ENCODE measurements at places on chromosomes 5 and 9.

- no peaks in the 10 kb centered on the region for H3K4me1 ChIP-seq
- H3K27me3 ChIP-seq: no peaks in the 10 kb centered on the region
- H3K36me3 ChIP-seq: no peaks in the 10 kb centered on the region
- H3K27ac ChIP-seq: no peak overlapping the region
- no peak overlapping the region for H3K4me3 ChIP-seq
- no peak for DNase-seq
Observed at GRCh38 chr5:16291474-16291873, 111.9 kb upstream of the MARCHF11 start.

GRCh38 chr5:133738271-133738670 is 125.9 kb upstream of the FSTL4 start:
- no peaks in the 10 kb centered on the region for H3K4me1 ChIP-seq
- H3K27ac ChIP-seq: no peak overlapping the region
- H3K36me3 ChIP-seq: no peaks in the 10 kb centered on the region
- DNase-seq: no peak
- H3K4me3 ChIP-seq: no peak overlapping the region

GRCh38 chr5:154309371-154309745 is 118.8 kb downstream of the GALNT10 start:
- no peak overlapping the region for H3K27ac ChIP-seq
- H3K4me3 ChIP-seq: no peak overlapping the region
- no peaks in the 10 kb centered on the region for H3K4me1 ChIP-seq
- no peaks in the 10 kb centered on the region for H3K27me3 ChIP-seq

DNA sequence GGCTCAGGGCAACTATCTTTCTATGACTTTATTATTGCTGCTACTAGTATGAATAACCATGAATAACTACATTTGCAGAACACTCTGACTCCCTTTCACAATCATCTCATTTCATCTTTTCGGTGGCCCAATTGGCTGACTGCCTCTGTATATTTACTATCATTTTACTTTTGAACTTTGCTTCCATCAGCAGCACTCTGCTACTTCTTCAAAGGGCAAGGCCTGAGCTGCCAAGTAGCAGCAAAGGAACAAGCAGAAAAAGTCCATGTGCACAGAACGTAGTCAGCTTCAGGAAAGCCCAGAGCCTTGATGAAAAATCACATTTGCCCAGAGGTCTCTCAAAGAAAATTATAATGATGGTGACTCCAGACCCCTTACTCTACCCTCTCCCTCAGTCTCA is 214.5 kb upstream of the PUM3 start:
- H3K27ac ChIP-seq: no peak overlapping the region
- no peak for DNase-seq
- no peak overlapping the region for H3K4me3 ChIP-seq
- H3K27me3 ChIP-seq: no peaks in the 10 kb centered on the region
- H3K36me3 ChIP-seq: no peaks in the 10 kb centered on the region
- no peaks in the 10 kb centered on the region for H3K4me1 ChIP-seq

GRCh38 chr5:126938466-126938865 is 91.9 kb downstream of the MARCHF3 start:
- no peaks in the 10 kb centered on the region for H3K36me3 ChIP-seq
- H3K27ac ChIP-seq: no peak overlapping the region
- no peak overlapping the region for H3K4me3 ChIP-seq
- H3K27me3 ChIP-seq: no peaks in the 10 kb centered on the region
- DNase-seq: no peak
- no peaks in the 10 kb centered on the region for H3K4me1 ChIP-seq

- H3K27ac ChIP-seq: no peak overlapping the region
- no peaks in the 10 kb centered on the region for H3K27me3 ChIP-seq
- DNase-seq: no peak
- H3K4me3 ChIP-seq: no peak overlapping the region
Observed at GRCh38 chr5:128216860-128217531, 133.4 kb downstream of the SLC12A2 start.

DNA sequence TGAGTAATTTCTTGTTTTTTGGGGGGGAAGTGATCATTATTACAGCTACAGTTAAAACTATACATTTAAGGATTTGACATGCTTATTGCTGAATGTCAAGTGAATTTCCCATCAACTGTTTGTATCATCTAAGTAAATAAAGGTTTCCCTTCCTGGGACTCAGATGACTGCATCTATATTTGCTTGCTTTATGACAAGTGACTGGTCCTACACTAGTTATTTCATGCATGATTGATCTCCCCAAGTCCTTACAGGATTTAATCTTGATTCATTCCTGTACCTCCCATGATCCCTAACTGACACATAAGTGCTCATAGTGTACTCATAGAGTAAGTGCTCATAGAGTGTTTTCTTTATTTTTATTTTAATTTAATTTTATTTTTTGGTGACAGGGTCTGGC is 2.8 kb downstream of the TXNDC8 start:
- H3K27me3 ChIP-seq: no peaks in the 10 kb centered on the region
- H3K4me3 ChIP-seq: no peak overlapping the region
- no peaks in the 10 kb centered on the region for H3K36me3 ChIP-seq

DNA sequence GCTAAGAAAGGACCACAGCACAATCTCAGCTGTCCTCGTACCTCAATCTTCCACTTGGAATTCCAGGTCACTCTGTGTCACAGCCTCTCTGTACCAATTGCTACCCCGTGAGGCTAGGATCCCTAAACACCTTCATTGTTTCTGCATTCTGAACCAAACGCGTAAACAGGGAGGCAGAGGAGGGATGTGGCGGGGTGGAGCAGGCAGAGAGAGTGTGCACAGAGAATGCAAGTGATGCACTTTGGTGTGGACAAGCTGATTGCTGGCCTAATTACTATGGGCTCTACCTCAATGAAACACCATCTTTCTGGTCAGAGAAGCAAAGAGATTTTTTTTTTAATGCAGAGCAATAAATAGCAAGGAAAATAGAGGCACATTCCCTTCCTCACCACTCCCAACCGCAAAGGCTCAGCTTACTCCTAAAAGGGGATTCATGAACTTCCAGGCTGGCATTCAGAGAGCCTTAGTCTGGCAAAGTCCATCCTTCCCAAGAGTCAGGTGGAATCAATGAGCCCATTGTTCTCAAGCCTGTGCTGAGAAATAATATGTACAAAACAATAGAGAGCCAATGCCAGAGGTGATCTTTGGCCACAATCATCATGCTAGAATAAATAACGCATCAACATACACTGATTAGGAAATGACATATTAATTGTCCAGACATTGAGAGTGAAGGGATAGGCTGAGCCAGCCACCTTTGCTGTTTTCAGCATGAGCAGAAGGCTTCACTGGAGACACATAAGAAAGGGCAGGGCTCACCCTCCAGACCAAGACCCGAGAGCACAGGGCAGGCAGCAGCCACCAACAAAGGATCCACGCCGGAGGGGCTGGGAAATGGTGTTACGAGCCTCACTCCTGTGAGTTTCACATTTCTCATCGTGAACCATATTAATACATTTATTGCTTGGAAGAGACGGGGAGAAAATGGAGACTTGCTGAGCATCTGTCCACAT is 278.8 kb downstream of the ENC1 start:
- H3K4me1 ChIP-seq: no peaks in the 10 kb centered on the region
- no peaks in the 10 kb centered on the region for H3K36me3 ChIP-seq
- H3K27ac ChIP-seq: no peak overlapping the region
- H3K4me3 ChIP-seq: no peak overlapping the region
- H3K27me3 ChIP-seq: no peaks in the 10 kb centered on the region

GRCh38 chr5:132498152-132498551 is 7.6 kb upstream of the IRF1 start:
- no peaks in the 10 kb centered on the region for H3K27me3 ChIP-seq
- H3K36me3 ChIP-seq: no peaks in the 10 kb centered on the region
- peak; percentile 38 for DNase-seq
- H3K27ac ChIP-seq: no peak overlapping the region
- H3K4me1 ChIP-seq: peaks cover 10% of the 10 kb centered on the region
- H3K4me3 ChIP-seq: no peak overlapping the region

- H3K4me3 ChIP-seq: no peak overlapping the region
- H3K27ac ChIP-seq: no peak overlapping the region
- DNase-seq: no peak
- H3K36me3 ChIP-seq: no peaks in the 10 kb centered on the region
- H3K4me1 ChIP-seq: no peaks in the 10 kb centered on the region
- no peaks in the 10 kb centered on the region for H3K27me3 ChIP-seq
Observed at GRCh38 chr5:101782352-101783103, 513.6 kb downstream of the SLCO4C1 start.

GRCh38 chr5:1914471-1914870 is 31.7 kb upstream of the IRX4 start:
- H3K36me3 ChIP-seq: no peaks in the 10 kb centered on the region
- no peak for DNase-seq
- H3K4me3 ChIP-seq: no peak overlapping the region
- H3K27me3 ChIP-seq: no peaks in the 10 kb centered on the region
- H3K27ac ChIP-seq: no peak overlapping the region
- no peaks in the 10 kb centered on the region for H3K4me1 ChIP-seq

- DNase-seq: no peak
- H3K36me3 ChIP-seq: no peaks in the 10 kb centered on the region
- no peaks in the 10 kb centered on the region for H3K4me1 ChIP-seq
- no peaks in the 10 kb centered on the region for H3K27me3 ChIP-seq
Observed at GRCh38 chr5:43152946-43153345, 32.2 kb downstream of the ZNF131 start.

DNA sequence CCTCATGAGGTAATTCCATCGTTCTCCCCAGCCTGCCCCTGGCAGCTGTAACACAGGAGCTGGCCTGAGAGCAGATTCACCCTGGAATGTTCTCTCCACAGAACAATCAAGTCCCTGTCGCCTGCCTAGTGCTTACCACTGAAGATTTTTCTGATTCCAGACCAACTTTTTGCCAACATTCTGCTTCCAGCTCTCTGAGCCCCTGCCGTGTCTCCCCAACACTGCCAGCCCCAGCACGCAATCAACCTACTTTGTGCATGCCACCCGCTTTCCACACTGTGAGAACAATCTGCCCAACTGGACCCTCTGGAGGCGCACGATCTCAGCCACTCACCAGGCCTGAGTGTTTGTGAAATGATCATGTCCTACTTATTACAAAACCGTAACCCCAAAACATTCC is 62.6 kb downstream of the PSMB7 start:
- no peak overlapping the region for H3K27ac ChIP-seq
- H3K36me3 ChIP-seq: peaks cover 40% of the 10 kb centered on the region
- no peaks in the 10 kb centered on the region for H3K4me1 ChIP-seq
- no peak for DNase-seq
- no peak overlapping the region for H3K4me3 ChIP-seq

DNA sequence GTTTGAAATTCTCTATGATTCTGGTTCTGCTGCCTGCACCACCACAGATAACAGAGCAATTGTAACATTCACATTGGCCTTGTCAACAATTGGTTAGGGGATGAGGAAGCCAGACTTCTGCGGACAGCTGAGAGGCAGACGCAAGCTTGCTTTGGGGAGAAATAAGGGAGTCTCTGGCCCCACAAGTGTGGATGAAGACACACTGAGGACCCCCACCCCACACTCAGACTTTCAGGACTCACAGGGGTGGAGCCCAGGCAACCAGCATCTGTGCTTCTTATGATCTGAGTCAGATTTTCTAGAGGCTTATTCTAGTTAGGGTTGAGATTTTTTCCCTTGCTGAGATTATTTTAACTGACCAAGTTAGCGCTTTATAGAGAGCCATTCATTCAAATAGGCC is 140.3 kb upstream of the IRX2 start:
- no peaks in the 10 kb centered on the region for H3K27me3 ChIP-seq
- no peak overlapping the region for H3K27ac ChIP-seq
- no peak overlapping the region for H3K4me3 ChIP-seq
- no peak for DNase-seq
- no peaks in the 10 kb centered on the region for H3K36me3 ChIP-seq
- H3K4me1 ChIP-seq: no peaks in the 10 kb centered on the region

DNA sequence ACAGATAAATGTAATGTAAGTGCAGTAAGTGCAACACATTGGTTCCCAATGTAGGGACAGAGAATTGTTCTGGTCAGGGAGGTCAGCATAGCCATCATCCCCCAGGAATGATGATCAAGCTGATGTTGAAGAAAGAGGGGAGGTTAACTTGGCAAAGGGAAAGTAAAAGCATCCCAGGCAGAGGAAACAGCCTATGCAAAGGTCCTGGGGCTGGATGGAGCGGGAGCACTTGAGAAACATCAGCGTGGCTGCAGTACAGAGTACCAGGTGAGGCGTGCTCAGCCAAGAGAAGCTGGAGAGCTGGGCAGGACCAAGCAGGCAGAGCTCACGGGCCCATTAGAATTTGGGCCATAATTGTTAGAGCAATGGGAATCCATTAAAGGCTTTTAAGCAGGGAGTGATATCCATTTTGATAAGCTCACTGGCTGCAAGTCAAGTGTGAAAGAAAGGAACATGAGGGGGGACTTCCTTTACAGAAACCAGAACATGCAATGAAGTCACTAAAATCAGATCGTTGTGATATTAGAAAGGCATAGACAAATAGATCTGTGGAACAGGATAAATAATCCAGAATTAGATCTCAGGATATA is 50.1 kb upstream of the HAND1 start:
- no peaks in the 10 kb centered on the region for H3K36me3 ChIP-seq
- no peaks in the 10 kb centered on the region for H3K4me1 ChIP-seq
- DNase-seq: no peak
- no peak overlapping the region for H3K4me3 ChIP-seq

DNA sequence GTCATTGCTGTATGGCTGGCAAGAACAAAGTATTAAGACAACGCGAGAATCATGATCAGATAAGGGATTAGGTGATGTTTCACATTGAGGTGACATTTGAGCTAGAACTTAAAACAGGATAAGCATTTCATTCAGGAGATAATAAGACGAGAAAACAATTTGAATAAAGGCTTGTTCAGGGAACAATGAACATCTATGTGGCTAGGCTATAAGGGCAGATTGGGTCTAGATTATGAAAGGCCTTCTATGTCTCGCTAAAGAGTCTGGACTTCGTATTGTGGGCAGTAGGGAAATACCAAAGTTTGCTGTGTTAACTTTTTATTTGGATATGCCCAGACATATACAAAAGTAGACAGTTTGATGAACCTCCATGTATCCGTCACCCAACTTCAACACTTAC is 6.9 kb downstream of the MRPL22 start:
- no peaks in the 10 kb centered on the region for H3K27me3 ChIP-seq
- H3K4me1 ChIP-seq: no peaks in the 10 kb centered on the region
- no peaks in the 10 kb centered on the region for H3K36me3 ChIP-seq
- no peak for DNase-seq
